ENCODE measurements at places on chromosomes 5 and 9.

- no peak for DNase-seq
These were observed 94.1 kb downstream of the FRMD3 start for GRCh38 chr9:83444110-83444509.

DNA sequence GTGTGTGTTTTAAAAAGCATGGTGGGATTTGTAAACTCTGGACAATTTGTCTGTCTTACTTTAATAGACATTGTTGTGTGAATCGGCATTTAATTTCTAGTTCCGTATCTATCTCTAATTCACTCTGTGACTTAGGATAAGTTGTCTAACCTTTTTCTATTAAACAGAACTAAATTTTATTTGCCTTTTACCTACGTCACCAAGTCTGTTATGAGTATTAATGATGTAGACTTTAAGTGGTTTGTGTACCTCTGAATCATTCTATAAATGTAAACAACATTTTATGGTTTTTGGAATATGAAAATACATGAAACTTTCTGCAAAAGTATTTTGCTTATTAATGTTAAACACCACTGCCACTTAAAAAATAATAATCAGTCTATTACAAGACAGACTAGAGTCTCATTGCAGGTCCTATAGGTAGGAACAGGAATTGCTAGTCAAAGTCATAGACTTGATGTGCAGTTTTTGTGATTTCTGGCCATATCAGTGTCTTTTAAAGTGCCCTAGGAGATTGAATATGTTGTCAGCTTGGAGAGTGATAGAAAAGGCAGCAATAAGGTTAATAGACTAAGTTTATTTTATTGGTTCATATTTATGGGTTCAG, 5.6 kb downstream of the RBM27 start:
- no peak for DNase-seq

GRCh38 chr5:173668910-173669309, 52.5 kb upstream of the BOD1 start:
- DNase-seq = no peak

DNA sequence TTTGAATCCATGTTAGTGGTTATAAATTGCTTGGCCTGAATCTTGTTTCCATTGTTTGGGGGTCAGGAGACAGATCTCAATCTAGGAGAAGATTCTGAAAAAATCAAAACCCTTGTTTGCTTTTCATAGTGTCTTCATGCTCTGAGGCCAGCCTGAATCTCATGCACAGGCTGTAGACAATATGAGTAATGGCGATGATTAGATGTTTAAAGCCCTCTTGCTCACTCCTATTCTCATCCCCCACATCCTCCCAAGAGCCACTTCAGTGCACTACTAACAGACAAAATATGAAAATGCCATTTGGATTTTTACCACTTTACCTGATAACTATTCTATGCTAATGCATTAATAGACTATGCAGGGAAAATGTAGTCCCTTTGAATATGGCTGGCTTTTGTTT, 129.4 kb downstream of the NUDT12 start:
- no peak for DNase-seq

DNA sequence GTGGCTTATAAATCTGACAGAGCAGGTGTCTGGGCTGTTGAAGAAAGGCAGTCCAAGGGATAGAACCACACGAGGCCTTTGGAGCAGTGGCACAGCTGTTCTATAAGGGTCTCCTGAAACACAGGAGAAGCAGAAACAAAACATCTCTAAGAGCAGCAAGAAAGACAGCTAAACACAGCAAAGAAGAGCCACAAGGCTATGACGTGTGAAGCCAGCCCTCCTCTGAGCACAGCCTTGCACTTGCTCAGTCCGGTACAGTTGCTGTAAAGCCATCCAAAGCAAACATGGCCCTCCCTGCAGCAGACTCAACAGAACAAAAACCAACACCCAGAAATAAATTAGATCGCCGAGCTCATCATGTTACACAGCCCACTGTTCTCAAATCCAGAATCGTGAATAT, 2.6 kb upstream of the GZMK start:
- DNase-seq = no peak

DNA sequence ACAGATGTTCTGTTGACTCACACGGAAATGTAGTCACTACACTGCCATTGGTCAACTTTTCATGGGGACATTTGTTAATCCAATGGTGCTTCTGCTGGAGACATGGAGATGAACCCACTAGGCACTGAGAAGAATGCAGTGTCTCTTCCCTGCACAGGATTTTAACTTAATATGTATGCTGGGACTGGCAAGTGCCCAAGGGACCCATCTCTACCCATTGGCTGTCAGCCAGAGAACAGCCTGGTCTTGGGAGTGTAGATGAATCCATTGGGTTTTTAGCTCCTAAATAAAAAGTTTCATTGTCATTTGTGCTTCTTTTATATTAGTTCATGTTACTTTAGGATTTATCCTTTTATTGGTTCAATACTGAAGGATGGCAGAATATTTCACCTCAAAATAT, 195.8 kb upstream of the CDH6 start:
- DNase-seq = no peak

- no peak for DNase-seq
These were observed 5.7 kb upstream of the EGFL7 start for GRCh38 chr9:136656795-136657611.

DNA sequence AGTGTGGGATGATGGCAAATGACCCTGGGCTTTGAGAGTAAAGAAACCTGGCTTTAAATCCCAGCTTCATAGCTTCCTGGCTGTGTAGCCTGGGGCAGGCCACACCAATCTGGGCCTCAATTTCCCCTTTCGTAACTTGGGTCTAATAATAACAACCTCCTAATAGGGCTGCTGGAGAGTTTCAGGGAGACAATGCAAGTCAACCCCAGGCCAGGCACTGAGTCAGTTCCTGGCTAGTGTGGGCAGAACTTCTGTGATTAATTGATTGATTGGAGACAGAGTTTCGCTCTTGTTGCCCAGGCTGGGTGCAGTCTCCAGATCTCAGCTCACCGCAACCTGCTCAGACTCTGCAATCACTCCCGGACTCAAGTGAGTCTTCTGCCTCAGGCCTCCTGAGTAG, 3.3 kb upstream of the SH2D3C start:
- no peak for DNase-seq

- DNase-seq = no peak
These were observed 82.4 kb downstream of the PTCH1 start for GRCh38 chr9:95434116-95435073.

GRCh38 chr9:14198841-14199455, 115.0 kb downstream of the NFIB start:
- no peak for DNase-seq

- DNase-seq = no peak
These were observed 151.1 kb upstream of the CDKN2B start for GRCh38 chr9:22160221-22160620.

- no peak for DNase-seq
These were observed 144.4 kb downstream of the BNC2 start for GRCh38 chr9:16726029-16726428.

- DNase-seq = no peak
These were observed 92.7 kb downstream of the KCNIP1 start for GRCh38 chr5:170596482-170597044.

DNA sequence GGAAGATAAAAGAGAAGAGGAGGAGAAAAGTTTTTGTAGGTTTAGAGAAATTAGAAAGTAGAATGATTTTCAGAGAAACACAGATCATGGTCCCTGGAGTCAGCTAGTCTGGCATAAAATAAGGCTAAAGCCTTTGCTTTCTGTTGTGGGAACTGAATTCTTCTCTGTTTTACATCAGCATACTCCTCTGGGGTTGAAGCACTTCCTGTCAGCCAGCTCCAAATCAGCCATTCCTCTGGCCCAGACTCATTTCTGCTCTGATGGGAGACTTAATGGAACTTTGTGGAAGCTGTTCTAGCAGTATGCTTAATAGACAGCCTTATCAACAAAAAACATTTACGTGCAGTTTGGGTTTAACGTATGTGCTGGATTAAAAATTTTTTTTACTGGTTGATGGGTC, 143.2 kb downstream of the HMHB1 start:
- no peak for DNase-seq

GRCh38 chr5:65021527-65022226, 252.9 kb downstream of the CWC27 start:
- DNase-seq = no peak

DNA sequence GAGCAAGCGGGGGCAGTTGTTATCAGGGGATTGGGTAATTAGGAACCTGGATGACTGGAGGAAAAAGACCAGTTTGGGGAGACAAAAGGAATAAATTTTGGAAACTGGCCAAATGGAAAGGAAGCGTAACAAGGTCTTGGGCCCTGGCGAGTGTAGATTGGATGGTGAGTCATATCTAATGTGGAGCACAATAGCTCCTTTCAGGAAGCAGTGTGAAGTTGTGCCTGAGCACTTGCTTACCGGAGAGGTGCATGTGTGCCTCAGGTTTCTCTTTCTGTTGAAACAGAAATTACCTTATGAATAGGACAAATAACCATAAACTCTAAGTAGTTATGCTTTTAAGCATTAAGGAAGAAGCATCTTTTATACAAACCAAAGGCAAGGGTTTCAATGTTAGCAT, 176.4 kb downstream of the KIF4B start:
- DNase-seq = no peak

- DNase-seq = no peak
These were observed 551.7 kb downstream of the RAB3C start for GRCh38 chr5:59134471-59135163.

- peak; percentile 20 for DNase-seq
These were observed 175.8 kb upstream of the CHD1 start for GRCh38 chr5:99104538-99105132.

- DNase-seq = no peak
These were observed 73.4 kb downstream of the FBXO38 start for GRCh38 chr5:148457183-148457620.

DNA sequence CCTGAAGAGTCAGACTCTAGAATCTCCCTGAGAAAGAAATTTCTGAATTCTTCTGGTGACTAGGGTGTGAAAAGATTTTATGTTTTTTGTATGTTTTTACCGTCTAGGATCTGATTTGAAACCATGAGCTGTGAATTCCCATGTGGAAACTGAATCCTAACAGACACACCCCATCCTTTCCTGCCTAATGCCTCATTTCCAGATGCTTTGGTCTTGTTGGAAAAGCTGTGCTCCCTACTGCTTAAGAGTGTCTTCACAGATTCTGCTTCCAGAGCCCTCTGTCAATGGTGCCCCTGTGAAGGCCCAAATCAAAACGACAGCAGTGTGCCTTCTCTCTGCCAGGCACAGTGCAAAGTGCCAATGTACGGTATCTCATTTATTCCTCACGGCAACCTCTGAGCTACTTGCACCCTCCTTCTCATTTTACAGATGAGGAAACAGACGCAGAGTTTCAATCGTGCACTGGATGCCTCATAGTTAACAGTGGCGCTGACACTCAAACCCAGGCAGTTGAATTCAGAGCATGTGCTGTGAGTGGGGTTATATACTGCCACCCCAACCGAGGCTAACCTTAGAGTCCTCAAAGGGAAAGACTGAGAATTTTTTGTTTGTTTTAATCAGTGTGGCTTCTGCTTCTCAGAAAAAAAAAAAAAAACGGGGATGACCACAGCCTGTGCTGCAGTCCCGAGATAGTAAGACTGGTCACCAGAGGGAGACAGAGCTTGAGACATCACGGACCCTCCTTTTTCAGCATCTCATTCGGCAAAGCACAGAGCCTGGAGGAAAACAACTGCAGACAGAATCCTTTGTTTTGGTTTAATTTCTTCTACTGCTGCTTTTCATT, 188.4 kb downstream of the SNCAIP start:
- peak; percentile 12 for DNase-seq

GRCh38 chr9:19807182-19807892, 18.5 kb upstream of the SLC24A2 start:
- DNase-seq = no peak

GRCh38 chr9:6655036-6655435, 9.5 kb upstream of the GLDC start:
- no peak for DNase-seq

DNA sequence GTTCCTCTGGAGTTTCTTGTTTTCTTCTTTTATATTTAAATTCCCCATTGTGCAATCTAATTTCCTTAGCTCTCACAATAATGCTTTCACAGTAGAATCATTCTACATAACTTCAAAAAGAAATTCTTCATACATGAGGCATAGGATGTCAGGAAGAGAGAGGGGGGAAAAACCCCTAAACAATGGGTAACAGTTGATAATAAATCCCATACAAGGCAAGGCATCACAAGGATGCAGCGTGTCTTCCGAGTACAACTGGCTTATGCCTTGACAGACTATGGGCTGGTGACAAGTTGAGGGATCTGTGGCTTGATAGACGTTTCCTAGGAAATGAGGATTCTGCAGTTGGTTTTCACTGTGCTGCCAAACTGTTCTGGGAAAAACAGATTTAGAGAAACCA, 247.4 kb downstream of the ARL15 start:
- no peak for DNase-seq

GRCh38 chr9:120655005-120655622, 59.2 kb downstream of the MEGF9 start:
- DNase-seq = no peak

- no peak for DNase-seq
These were observed 73.4 kb upstream of the FBXW11 start for GRCh38 chr5:172079876-172080275.

- no peak for DNase-seq
These were observed 6.3 kb downstream of the RCL1 start for GRCh38 chr9:4799033-4799430.

DNA sequence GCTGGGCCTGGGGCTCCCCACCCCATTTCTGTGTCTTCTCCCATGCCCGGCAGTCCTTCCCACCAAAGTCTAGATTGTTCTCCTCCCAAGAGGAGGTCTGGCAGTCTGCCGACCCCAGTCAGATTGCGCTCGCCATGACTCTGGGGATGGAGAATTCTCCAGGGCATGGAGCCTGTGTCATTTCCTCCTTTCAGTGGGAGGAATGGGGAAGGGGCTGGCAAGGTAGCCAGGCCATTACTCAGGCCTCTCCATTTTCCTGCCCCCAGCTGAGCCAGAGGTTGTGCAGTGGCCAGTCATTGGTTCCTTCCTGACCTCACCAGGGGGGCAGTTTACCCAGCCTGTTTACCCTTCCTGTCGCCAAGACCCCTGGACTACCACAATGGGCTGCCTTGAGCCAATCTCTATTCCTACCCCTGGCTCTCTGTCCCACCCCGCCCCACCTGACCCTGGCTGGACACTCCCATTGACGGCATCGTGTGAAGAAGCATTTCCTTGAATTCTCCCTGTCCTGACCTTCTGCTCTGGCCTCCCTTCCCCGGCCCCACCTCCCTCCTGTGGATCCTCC, 628 bp downstream of the SYNPO start:
- no peak for DNase-seq

- DNase-seq = no peak
These were observed 76.1 kb downstream of the NREP start for GRCh38 chr5:111680737-111681413.

DNA sequence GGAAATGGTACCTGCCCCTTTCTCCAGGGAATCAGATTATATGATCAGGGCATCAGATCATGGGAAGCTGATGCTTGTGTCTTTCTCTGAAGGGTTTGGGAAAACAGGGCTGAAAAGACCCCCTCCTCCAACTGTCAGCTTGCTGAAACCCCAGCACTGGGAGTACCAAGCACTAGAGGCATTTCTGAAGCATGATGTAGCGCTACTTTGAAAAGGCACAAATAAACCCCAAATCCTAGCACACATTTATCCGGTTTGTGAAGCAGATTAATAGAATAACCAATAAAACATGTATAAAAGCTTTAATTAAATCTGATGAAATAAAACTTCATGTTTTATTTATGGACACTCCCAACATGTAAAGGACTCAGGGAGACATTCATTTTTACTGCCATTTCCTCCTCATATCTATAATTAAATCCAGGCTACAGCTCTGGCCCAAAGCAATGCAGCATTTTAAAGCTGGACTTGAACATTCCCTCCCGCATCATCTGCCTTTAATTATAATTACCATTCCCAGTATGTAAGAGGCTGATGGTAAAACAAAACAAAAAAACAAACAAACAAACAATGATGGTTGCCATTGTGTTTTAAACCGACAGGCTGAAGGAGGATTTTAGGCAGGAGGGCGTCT, 298.2 kb upstream of the RFX3 start:
- DNase-seq = no peak

Data from Panc1 (cell line).